ENCODE measurements at places on chromosomes 16 and 17.
A peak's percentile ranks its signal among the peaks of the same experiment; 100 is the strongest.

GRCh38 chr17:5126719-5127488 is 11.1 kb downstream of the USP6 start:
- DNase-seq, result peak; percentile 44

DNA sequence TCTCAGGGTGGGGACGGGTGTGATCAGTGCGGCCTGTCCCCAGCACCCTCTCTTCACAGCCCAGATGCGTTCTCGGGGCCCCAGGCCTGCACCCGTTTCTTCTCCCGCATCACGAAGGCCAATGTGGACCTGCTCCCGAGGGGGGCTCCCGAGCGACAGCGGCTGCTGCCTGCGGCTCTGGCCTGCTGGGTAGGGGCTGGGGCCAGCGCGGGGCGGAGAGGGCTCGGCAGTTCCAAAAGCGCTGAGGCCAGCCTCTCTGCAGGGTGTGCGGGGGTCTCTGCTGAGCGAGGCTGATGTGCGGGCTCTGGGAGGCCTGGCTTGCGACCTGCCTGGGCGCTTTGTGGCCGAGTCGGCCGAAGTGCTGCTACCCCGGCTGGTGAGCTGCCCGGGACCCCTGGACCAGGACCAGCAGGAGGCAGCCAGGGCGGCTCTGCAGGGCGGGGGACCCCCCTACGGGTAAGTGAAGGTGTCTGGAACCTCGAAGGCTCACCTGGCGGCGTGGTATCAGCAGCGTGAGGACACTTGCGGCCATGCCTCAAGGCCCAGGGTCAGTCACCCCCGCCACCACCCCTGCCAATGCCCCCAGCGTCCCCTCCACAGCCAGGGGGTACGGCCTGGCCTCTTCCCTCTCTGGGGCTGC is 4.4 kb downstream of the MSLN start:
- DNase-seq, result no peak

GRCh38 chr17:74389084-74389753 is 21.9 kb downstream of the GPR142 start:
- DNase-seq, result no peak

- no peak for DNase-seq
These were observed 415 bp downstream of the XYLT1 start for GRCh38 chr16:17470182-17470907.

- no peak for DNase-seq
These were observed 1.0 kb upstream of the CCNF start for GRCh38 chr16:2428051-2428783.

DNA sequence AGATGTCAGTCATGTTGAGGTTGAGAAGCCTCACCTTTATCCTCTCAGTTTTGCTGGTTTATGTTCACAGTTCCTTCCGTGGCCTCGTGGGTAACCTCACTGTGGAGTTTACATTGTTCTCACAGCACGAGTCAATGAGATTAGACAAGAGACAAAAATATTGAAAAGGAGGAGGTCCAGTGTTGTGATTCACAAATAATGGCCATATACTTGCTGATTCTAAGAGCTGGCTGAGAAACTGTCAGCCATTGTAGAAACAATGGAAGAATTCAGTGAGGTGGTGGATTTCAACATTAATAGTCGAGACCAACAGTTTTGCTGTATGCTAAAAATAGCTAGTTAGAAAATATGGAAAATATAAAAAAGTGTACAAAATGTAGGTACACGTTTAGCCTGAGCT is 176.4 kb upstream of the WSCD1 start:
- DNase-seq, result no peak

DNA sequence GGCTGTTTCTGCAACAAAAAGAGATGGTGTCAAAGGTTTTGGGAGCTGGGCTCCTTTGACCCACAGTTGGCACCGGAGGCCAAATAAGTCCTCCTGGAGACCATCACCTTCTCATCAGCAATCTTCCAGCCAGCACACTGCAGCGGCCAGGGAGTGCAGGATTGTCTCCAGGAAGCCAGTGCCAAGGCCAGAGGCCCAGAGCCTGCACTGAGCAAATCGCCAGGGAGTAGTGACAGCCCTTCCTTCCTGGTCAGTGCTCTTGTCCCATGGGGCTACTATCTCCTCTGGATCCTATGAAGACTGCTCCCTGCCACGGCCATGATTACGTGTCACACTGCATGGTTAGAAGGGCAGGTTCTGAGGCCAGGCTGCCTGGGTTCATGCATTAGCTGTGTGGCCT is 134.3 kb upstream of the CRHR1 start:
- DNase-seq, result no peak

GRCh38 chr16:83118365-83118764 is 491.6 kb downstream of the CDH13 start:
- DNase-seq, result no peak

GRCh38 chr17:48619826-48620449 is 4.8 kb upstream of the HOXB8 start:
- no peak for DNase-seq

DNA sequence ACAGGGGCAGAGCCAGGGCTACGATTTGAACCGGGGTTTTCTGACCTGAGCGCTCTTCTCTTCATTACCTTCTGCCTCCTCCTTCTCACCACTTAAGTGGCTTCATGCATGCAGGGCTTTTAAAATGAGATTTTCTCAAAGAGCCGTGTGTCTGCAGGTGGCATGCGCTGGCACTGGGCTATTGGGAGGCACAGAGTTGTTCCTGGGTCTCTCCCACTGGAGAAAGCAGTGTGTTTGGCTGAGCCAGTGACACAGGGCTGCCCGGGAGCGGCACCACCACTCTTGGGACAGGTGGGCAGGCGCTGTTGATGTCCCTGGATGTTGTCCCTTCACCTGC is 218.8 kb upstream of the CHMP6 start:
- DNase-seq, result no peak

DNA sequence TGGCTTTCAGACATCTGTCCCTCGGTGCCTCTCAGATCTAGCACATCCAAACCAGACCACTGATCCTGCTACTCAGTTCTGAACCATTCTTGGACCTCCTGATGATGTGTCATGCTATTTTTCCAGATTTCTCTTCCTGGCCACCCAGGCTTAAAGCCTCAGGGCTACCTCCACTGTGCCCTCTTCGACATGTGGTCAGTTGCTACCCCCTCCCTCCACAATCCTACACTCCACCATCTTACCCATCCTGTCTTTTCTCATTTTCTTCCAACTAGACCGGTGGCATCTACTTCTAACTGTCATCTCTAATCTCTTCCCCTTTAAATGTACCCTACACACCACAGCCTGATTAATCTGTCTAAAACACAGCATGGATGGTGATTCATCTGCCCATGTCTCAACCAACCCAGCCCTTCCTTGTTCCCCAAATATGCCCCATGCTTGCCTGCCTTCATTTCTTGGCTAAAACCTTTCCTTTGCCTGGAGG is 478.6 kb downstream of the SLC39A11 start:
- no peak for DNase-seq

DNA sequence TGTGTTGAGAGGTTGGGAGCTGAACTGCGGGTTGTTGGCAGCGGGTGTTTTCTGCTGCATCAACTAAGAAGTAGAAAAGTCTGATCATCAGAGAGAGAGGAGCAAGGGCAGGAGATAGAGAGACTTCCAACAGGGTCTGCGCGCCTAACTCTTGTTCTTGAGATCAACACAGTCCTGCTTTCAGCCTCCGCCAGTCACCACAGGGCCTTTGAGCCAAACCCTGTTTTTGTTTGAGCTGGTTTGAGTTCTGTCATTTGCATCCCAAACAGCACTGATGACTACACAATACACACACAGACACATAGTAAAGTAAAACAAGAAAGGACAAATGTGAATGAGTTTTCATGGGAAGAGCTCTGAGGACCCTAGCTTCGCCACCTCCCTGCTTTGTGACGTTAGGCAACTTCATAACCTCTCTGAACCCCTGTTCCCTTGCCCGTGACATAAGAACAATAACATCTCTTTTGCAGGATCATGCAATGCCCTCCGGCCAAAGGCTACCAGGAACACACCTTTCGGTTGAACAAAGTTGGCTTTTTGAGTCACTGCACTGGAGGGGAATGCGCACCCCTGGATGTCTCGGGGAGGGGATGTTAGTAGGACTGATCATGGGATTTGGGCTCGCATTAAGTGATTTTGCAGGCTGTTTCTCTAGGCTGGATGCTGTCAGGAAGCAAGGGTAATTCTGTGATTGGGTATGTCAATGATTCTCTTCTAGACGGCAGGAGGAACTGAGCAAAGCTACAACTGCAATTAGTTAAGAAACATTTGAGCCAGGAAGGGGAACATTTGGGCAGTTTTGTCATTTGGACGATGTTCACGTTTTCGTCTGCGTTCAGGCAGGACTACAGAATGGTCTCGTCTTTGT is 92.3 kb downstream of the C16orf78 start:
- peak; percentile 34 for DNase-seq

DNA sequence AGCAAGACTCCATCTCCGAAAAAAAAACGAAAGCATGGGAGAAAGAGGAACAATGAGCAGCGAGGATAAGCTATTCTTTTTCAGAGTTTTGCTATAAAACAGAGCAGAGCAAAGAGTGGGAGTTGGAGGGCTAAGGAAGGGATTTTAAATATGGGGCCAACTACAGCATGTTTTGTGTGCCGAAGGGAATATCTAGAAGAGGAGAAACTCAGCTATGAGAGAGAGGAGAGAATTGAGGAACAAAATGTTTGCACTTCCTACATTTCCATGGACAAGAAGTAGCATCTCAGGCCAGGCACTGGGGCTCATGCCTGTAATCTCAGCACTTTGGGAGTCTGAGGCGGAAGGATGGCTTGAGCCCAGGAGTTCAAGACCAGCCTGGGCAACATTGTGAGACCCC is 13.1 kb upstream of the GRB2 start:
- DNase-seq, result no peak

- peak; percentile 65 for DNase-seq
These were observed 77.9 kb downstream of the GOSR1 start for GRCh38 chr17:30554839-30555751.

GRCh38 chr16:11309895-11310633 is 28.9 kb upstream of the PRM1 start:
- DNase-seq, result no peak

DNA sequence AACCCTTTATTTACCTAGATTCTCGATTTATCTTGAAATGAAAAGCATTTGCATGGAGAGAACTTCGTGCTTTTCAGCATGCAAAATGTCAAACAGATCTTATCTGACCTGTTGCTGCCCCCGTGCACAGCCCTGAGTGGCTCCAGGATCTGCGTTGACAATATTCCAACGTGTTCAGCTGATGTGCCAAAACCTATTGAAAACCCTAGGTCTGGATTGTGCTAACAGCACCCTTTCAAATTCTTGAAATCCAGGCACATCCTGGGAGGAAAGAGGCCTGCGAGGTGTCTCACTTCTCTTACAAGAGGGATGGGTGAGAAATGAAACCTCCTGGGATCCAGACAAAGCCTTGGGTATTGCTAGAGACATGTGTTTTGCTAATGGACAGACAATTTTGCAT is 231.8 kb downstream of the MAP2K4 start:
- DNase-seq, result no peak

GRCh38 chr17:82836823-82837357 is 2.9 kb downstream of the ZNF750 start:
- DNase-seq, result no peak

- no peak for DNase-seq
These were observed 193.4 kb upstream of the GSE1 start for GRCh38 chr16:85419503-85420408.

All from left forelimb (tissue), 1 donor.